ENCODE measurements at places on chromosomes 6 and 20.

DNA sequence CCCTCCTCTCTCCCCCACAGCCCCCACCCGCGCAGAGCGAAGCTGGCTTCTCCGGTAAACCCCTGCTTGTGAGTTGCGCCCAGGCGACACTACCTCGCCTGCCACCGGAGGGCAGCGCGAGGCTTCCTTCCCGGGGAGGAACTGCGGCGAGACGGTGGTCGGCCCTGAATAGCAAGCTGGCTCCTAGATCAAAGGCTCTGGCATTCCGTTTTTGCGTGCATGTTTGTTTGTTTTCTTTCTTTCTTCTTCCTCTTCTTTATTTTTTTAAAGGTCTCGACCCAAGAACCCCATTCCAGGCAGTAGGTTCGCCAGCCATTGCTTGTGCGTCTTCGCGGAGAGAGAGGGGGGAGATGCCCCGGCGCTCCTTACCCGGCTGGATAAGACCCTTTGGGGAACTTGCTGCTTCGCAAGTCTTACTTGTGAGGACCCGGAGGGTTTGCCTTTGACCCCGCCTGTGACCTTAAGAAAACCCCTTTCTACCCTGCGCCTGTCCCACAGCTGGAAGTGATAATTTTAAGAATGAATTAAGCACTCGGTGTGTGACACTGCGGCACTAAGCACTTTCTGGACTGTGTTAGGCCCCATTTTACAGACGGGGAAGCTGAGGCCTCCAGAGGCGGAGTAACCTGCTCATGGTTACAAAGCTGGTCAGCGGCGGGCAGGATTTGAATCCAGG is 92.7 kb upstream of the SIRPA start:
- no peak for DNase-seq

GRCh38 chr20:49657118-49657901 is 56.4 kb downstream of the B4GALT5 start:
- DNase-seq = no peak

DNA sequence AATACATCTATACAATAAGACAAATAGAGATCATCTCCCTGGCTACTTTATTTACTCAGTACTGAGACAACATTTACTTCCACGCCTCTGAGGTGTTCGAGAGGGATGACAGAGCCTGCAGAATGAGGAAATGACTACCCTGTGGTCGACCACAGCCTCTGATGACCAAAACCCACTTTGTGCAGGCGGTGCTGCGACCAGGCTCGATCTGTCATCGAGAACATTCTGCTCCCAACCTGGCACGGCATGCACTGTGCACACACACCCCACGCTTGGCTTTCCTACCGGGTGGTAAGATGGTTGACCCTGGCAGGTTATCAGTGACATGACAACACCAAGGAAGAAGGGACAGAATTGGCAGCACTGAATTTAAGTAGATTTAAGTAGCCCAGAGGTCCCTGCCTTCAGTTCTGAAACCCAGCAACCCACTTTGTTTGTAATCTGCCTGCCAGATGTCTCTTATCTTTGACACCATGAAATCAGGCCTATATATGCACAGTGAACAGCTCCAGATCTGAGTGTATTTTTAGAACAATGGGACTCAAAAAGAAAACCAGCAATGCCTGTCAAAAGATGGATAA is 42.6 kb downstream of the TTI1 start:
- peak; percentile 34 for DNase-seq

DNA sequence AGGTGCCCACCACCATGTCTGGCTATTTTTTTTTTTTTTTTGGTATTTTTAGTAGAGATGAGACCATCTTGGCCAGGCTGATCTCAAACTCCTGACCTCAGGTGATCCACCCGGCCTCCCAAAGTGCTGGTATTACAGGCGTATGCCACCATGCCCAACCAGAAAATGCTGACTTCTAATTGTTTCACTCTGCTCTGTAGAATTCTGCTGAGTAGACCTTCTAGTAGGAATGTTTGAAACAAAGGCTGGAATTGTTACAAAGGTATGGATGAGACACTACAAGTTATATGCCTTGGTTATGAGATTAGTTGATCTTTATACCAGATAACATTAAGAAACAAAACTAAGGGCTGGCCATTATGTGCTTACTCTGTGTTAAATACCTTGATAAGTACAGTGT is 44.8 kb downstream of the MEP1A start:
- no peak for DNase-seq

- DNase-seq = no peak
These were observed 43.5 kb downstream of the FAM229B start for GRCh38 chr6:112130878-112131277.

GRCh38 chr20:58719258-58719657 is 26.7 kb downstream of the NPEPL1 start:
- no peak for DNase-seq

- DNase-seq = no peak
These were observed 70.0 kb downstream of the FAM50B start for GRCh38 chr6:3919130-3919628.

- no peak for DNase-seq
These were observed 156.5 kb downstream of the ANKRD60 start for GRCh38 chr20:58071991-58072390.

- DNase-seq = peak; percentile 21
These were observed 574 bp downstream of the RPS12 start for GRCh38 chr6:132814716-132815570.

DNA sequence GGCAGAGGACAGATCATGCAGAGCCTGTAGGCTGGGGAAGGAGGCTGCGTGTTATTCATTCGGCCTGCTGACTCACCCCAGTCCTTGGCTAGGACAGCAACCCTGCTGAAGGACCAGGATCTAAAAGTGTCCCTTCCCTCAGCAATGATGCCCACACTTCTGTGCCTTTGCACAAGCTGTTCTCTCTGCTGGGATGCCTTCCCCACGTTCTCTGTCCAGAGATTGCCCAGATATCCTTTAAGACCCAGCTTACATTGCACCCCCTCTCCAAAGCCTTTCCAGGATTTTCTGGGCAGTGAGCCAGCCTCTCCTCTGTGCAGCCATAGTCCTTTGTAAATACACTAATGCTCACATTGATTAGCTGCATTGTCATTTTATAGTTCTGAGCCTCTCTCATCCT is 99.3 kb upstream of the CHD6 start:
- DNase-seq = no peak

- DNase-seq = peak; percentile 1
These were observed 335.7 kb downstream of the NRN1 start for GRCh38 chr6:5670811-5671561.

DNA sequence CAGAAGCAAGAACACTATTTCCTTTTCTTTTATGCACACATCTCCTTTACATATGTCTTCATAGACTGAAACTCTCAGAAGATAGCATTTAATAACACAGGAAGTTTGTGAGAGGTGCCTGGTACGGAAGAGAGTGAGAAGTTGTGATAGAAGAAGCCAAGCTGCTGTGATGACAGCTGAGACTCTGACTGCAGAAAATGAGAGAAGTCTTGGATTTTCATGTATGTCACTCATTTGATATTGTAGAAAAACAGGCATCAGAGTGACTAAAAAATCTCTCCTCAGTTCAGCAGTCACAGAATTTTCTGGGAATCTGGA is 154.9 kb upstream of the BMP2 start:
- DNase-seq = no peak

DNA sequence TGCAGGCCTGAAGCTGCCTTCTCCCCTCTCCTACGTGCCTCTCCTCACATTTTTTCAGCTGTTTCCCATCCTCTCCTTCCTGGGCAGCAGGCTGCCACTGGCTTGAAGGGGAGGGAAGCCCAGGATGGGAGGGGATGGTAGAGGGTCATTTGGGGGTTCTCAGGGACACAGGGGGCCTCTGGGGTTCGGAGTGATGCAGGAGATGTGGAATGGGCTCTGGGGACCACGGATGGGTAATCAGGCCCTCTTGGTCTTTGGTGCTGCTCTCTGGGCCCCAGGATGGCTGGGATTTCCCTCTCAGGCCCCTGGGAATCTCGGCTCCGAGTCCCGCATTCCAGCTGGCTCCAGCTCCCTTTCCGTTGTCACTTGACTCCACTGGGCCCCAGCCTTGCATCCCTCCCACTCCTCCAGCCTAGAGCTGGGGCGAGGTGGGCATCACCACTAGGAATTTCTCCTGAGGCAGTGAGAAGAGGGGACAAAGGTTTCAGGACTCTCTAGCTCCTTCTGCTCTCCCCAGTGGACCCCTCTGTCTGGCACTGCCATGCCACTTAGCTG is 2.0 kb upstream of the DDR1 start:
- no peak for DNase-seq

DNA sequence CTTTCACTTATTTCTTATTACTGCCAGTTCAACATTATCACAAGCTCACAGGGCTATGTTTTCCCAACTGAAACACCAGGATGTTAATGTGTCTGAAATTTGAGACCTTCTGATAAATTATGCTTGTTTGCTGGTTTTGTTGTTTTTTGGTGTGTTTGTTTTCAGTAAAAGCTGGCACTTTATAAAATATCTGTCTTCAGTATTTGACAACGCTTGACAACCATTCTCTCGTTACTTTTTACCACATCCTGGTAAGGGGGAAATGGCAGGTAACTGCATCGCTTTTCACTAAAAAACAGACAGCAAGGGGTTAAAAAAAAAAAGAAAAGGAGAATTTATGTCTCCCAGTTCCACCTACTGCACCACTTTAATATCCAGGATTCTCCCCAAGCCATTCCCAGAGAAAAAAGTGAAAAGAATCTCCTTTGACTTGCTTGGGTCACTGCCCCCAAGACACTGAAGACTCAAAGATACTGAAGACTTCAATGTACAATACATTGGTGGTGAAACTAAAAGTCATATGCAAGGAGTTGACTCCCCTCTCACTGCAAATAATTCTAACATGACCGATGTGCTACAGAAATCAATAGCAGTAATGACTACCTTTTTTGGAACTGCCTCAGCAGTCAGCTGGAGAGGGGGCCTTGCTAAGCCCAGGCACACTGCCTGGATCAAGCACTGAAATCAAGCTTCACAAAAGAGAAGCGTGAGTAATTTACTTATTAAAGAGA is 88.9 kb downstream of the HIVEP2 start:
- no peak for DNase-seq

DNA sequence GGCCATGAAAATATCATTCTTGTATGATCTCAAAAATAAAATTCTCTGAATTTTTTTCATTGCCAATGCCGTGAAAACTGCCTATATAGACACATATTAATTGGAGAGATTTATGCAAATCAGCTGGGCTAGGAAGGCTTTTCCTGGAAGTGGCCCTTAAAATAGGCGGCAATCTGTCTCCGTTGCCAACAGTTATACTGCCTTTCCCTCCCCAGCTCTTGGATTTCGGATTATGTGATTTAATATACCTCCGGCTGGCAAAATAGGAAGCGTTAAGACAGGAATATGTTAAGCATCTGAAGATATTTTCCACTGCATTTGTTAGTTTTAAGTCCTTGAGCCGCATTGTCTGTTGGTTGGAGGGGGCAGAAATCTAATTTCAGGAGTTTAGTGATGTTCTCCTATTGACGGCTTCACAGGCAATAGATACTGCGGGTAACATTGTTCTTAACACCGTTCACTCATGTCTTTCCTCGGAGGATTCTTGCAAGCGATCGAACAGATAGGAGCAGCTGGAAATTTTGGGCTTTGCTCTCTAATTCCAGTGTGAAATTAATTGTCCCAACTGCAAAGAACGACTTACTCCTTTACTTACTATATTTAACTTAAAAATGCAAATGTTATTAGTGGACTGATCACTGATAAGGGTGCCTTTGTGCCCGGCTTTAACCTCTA is 113.3 kb downstream of the LINC00237 start:
- no peak for DNase-seq

GRCh38 chr6:15776458-15776980 is 113.7 kb upstream of the DTNBP1 start:
- DNase-seq = no peak

- no peak for DNase-seq
These were observed 480.5 kb upstream of the ID4 start for GRCh38 chr6:19356692-19357091.

DNA sequence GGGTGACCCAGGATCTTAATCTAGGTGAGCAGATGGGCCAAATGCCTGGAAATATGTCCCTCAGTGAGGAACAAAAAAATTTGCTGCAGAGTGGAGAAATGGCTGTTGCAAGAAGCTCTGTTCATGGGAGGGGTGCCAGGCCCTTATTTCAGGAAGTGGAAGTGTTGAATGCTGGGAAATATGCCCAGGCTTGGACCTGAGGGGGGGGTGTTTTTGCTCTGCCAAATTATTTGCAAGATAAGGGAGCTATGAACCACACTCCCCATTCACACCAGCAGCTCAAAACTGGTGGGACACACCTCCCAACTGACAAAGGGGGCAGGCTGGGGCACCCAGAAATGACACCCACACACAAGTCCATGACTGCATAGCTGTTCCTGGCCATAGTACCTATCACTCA is 8.7 kb downstream of the CST4 start:
- DNase-seq = no peak

DNA sequence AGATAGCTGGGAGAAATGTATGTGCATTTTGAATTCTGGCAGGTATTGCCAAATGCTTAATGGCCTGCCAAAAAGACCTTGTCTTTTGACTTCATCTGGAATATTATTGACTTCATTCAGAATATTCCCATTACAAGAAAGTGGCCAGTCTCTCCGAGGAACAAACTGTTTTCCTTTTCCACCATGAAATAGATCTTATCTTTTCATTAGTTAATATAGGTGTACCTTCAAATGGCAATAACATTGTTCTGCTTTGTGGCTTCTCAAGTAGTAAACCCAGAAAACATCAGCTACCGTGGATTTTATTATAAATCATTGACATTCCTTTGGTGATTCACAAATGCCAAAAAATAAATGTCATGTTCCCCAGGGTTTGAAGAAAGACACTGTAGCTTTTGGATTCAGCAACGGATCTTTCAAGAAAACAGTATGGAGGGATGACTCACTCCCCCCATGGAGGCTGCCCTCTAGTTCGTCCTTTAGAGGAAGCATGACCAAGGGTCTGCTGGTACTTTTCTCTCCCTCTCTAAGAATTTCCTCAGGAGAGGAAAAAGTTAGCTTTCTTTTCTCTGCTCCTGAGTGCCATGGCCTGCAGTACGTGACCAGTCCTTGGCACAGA is 1.1 kb upstream of the RNF182 start:
- DNase-seq = no peak

GRCh38 chr20:42906120-42906519 is 283.6 kb downstream of the PTPRT start:
- DNase-seq = no peak

DNA sequence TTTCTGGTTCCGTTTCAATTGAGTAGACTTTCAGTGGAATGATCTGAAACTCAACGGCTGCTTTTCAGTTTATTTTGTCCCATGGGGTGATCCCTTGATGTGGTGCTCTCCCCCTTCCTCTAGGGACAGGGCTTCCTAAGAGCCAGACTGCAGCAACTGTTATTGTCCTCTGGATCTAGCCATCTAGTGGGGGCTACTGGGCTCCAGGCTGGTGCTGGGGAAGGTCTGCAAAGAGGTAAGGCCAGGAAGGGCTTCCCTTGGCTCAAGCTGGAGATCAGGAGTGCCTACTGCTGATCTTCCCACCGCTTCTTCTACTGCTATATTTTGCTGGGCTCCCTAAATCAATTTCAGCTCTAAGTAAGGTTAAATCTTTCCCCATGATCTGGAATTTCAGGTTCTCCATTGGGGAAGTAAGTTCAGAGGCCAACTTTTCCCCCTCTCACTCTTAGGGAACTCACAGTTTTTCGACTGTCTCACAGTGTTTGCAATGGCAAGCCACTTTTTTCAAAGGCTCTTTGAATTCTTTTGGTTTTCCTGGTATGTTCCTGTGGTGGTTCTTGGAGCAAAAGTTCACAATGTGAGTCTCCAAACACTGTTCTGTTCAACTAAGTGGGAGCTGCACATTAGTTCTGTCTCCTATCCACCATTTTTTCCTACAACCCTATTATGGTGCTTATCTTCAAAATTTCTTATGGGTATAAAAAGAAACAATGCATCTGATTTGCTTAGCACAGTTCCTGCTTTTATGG is 286.2 kb upstream of the EXOC2 start:
- no peak for DNase-seq

GRCh38 chr6:18488526-18489270 is 101.5 kb downstream of the RNF144B start:
- DNase-seq = no peak

- DNase-seq = peak; percentile 32
These were observed 881 bp downstream of the SFT2D1 start for GRCh38 chr6:166341464-166341863.
